ENCODE measurements at places on chromosomes 12 and 14.
A peak's percentile ranks its signal among the peaks of the same experiment; 100 is the strongest.

GRCh38 chr14:59187802-59188460, 536 bp upstream of the DAAM1 start:
- peak; percentile 37 for DNase-seq

DNA sequence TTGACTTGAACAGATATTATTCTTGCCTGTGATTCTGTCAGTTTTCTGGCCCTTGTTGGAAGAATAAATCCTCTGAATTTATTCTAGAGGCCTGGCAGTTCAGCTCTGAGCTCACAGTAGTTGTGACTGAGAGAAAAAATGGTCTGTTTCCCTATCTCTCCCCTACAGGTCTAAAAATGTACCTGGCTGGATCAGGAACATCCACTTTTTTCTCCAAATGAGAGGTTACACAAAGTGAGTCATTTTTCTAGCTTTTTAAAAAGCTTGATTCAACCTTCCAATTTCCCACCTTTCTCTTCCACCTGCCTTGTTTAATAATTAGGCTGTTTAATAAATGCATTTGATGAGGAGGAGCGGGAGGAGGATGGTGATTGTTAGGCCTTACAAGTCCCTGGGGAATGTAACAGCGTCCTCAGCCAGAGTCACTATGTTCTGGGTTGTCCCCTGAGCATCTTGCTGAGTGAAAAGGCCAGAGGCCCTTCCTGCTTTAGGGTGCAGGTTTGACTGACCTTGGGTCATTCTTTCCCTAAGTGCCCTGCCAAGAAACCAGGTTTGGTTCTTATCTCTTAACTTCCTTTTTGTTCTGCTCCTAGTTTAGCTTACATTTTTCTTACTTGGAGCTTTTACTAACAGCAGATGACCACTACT, 91.7 kb upstream of the FUT8 start:
- DNase-seq, result no peak

- DNase-seq, result no peak
These were observed 341.7 kb downstream of the TMEM121 start for GRCh38 chr14:105867961-105868599.

- no peak for DNase-seq
These were observed 7.0 kb downstream of the APPL2 start for GRCh38 chr12:105228966-105229365.

- no peak for DNase-seq
These were observed 373.4 kb downstream of the TMEM121 start for GRCh38 chr14:105899657-105900397.

DNA sequence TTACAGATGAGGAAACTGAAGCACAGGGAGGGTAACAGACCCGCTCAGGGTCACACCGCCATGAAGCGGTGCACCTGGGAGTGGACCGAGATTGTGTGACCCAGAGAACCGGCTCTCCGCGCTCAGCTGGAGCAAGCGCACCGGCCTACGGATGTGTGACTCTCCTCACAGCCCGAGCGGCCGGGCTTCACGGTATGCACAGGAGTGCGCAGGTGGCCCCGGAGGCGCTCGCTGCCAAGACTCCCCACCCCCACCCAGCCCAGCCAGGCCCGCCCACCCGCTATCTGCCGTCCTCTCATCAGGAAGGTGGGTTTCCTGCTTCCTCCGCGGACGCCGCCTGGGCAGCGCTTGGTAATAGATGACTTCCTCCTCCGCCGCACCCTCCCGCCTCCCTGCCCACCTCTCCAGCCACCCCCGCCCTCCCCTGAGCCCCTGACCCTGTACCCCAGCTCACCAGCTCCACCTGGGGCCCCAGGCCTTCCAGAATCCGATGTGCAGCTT, 110.7 kb downstream of the NCOR2 start:
- DNase-seq, result no peak

- DNase-seq, result peak; percentile 78
These were observed 12.3 kb downstream of the ZFP36L1 start for GRCh38 chr14:68780358-68781160.

- DNase-seq, result peak; percentile 73
These were observed 84.0 kb downstream of the SYNE3 start for GRCh38 chr14:95432144-95433093.

DNA sequence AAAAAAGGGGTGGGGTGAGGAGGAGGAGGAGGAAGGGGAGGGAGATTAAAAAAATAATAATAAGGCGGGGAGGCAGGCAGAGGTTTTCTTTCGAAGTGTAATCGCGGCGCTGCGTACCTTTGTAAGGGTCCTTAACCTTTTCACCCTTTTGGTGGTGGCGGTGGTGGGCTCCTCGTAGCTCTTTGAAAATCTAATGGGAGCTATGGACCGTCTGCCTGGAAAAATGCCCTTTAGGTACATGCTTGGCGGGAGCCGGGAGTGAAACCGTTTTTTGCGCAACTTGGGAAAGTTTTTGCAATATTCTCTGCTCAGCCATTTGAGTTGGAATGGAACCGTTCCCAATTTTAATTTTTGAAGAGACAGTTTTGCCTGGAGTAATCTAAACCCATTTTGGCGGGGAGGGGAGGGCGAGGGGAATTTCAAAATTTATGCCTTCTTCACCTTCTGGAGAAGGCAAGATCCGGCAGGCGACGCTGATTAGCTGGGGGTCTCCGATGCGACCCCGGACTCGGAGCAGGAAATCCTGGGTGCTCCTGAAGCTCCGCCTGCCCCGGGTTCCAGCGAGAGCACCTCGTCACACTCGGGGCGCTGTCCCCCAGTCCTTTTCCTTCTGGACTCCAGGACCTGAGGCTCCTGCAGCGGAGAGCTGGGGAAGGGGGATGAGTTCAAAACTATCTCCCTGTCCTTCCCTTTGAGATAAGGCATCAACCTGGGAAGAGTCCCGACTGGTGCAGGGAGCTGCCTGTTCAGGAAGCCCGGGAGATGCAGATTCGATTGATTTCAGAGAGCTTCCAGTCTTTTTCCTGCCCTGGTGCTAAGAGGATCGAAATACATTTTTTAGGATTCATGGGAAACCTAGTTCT, 74.6 kb upstream of the TBX5 start:
- DNase-seq, result peak; percentile 51

- no peak for DNase-seq
These were observed 9.1 kb upstream of the FBXW8 start for GRCh38 chr12:116901612-116902011.

DNA sequence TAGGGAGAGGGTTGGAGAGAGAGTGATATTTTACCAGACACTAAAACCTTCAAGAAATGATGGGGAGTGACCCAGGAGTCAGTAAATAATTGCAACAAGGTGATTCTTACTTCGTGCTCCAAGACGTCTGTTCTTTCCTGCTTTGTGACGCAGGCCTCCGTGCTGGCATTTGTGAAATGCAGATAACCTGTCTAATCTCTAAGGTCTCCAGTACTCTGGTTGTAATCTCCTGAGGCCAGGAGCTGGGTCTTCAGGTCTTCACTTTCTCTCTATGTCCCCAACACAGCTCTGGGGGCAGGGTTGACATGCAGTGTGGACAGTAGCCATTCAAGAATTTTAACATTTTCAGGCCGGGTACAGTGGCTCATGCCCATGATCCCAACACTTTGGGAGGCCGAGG, 53.1 kb downstream of the CD9 start:
- no peak for DNase-seq

Measured in Daoy (cell line).